ENCODE measurements at places on chromosomes 1 and 21.

DNA sequence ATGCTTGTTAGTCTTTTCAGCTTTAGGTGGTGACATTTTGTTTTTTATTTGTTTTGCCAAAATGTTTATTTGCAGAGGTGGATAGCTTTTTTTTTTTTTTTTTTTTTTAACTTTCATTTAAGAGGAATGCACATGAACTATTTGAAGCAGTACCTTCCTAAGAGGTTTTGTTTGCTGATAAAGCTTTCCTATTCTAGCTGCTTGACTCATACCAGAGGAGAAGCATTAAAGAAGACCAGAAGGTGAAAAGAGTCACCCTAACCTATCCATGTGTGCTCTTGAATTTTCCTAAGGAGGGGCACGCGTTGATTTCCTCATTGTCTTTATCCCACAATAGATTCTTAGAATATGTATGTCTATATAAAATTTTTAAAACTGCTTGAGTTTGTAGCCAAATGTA lies 57.7 kb downstream of the PRDM2 start:
- no peak for DNase-seq

DNA sequence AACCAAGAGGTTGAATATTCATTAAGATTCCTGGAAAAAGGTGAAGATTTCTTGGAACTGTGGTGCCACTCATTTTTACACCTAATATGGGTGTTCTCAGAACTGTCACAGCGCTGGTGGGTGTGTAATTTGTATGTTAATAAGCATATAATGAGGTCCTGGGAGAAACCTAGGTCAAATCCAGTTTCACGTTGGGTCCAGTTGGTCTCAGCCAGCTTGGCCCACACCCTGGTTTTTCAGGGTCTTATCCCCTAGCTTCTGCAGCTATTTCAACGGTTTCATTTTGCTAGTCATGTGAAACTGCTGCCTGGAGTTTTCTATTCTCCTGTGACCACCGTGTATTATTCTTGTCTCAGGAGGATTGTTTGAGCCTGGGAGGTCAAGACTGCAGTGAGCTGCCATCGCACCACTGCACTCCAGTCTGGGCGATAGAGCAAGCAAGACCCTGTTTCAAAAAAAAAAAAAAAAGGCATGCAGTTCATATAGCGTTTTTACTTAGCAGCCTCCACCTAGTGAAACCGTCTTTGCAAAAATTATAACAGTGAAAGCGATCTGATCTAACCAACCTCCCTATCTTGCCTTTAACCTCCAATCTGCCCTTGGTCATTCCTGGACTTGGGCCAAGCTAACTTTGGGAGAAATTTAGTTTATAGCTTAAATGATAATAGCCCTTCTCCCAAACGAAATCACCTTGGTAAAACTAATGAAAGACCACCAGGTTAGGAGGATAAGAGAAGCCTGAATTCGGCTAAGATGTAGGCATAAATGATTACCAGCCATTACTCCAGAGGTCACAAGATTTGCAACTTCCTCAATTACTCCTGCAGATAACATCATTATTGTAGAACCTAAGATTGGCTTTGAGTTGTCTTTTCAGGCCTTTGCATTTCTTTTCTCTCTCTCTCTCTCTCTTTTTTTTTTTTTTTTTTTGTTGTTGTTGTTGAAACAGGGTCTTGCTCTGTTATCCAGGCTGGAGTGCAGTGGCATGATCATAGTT lies 44.0 kb downstream of the PTAFR start:
- DNase-seq: no peak

GRCh38 chr1:107496002-107496401 lies 355.2 kb downstream of the NTNG1 start:
- DNase-seq: no peak

GRCh38 chr21:42122808-42123207 lies 51.7 kb downstream of the UMODL1 start:
- no peak for DNase-seq

DNA sequence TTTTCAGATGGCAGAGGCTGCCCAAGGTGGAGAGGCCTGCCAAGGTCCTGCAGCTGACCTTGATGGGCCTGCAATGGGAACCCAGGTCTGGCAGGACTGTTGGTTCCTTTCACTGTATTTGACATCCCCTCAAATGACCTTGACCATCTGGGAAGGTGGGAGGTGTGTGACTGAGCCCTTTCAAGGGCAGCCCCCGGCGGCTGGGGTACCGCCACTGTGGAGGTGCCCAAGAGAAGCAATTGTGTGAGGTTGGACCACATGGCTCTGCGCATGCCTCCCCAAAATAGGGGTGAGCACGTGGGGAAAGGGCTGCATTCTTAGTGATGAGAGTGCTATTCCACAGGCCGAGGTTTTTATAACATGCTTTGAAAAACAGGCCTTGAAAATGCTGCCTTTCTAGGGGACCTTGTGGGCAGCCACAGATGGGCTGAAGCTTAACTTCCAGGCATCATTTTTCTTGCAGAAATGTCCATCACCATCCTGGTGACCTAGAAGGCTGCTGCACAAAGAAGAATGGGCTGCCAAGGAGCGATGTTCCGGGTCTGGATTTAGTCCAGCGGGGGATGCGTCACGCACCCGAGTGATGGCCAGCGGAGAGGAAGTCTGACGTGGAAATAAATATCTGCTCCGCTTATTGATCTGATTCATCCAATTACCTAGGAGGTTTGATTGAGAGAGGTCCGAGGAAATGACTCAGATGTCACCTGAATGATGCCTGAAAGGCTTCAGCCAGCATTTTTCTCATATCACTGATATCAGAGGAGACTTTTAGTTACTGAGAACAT lies 16.5 kb upstream of the UTS2 start:
- no peak for DNase-seq
